ENCODE measurements at places on chromosomes 16 and 17. TPM values are rescaled to one million over a fixed set of nuclear protein-coding genes. Genes with fewer than 3 reads are reported as not detected.

Gene CLDN9
- 17.8 TPM for total RNA-seq

DNA sequence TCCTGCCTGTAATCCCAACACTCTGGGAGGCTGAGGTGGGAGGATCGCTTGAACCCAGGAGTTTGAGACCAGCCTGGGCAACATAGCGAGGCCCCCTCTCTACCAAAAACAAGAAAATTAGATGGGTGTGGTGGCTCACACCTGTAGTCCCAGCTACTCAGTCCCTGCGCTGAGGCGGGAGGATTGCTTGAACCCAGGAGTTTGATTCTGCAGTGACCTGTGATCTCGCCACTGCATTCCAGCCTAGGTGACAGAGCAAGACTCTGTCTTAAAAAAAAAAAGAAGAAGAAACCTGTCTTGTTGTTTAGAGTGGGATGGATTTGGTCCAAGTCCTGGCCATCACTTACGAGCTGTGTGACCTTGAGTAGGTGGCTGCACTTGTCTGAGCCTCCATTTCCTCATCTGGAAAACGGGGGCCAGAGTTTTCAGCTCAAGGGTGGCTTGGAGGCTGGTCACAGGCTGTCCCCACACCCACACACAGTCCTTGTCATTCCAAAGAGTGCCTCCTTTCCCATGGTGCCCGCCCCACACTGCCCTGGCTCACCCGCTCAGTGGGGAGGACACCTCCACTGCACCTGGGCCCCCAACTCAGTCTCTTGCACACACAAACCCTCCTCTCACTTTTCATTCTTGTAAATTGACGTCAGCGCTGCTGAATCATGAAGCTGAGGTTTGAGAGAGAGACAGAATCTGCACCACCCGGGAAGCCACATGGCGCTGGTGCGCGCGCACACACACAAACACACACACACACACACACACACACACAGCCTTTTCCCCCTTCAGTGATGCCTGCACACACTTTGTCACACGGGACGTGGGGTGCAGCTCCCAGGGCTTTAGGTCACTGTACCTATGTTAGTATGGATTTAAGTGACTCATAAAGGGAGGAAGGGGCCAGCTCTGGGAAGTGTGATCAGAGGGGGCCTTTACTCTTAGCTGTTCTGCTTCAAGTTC is 4.2 kb downstream of the SOCS1 start:
- no peak for DNase-seq
- H3K4me3 ChIP-seq: no peak overlapping the region
- peaks cover 30% of the 10 kb centered on the region for H3K36me3 ChIP-seq
- H3K4me1 ChIP-seq: peaks cover under 1% of the 10 kb centered on the region
- no peaks in the 10 kb centered on the region for H3K27me3 ChIP-seq

Gene NRN1L
- not detected for total RNA-seq

DNA sequence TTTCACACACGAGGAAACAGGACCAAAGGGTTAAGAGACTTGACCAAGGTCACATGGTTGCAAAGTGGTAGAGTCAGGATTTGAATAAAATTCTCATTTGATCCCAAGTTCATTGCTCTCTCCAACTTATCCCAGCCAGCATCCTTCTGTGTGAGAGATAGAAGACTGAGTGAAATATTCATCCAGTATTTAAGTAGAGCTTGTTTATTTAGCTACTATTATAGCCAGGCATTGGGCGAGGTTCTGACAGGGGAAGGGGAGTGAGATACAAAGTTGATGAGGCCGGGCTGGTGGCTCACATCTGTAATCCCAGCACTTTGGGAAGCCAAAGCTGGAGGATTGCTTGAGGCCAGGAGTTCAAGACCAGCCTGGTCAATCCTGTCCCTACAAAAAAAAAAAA is 4.4 kb downstream of the ITGAL start:
- peaks cover 73% of the 10 kb centered on the region for H3K27me3 ChIP-seq
- no peak overlapping the region for H3K4me3 ChIP-seq
- no peak overlapping the region for H3K27ac ChIP-seq
- H3K36me3 ChIP-seq: no peaks in the 10 kb centered on the region
- no peak for DNase-seq

DNA sequence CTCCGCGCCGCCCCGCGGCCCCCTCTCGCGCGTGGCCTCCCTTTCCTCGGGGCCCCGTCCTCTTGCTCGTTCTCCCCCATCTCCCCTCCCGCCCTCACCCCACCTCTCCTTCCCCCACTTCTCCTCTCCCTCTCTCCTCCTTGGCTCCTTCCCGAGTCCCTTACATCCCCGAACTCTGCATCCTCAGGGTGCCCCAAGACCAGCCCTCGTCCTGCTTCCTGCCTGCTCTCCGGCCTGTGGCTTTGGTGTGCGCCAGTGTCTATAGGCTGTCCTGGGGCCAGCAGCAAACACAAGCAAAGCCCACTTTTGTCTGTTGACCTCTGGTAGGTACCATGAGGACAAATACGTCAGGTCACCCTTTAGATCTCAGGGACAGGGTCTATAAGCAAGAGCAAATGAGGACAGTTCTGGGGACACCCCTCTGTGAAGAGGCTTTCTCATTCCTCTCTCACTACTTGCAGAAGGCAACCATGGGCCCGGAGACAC is 284 bp upstream of the COPZ2 start:
- H3K27me3 ChIP-seq: peaks cover 57% of the 10 kb centered on the region
- H3K4me3 ChIP-seq: peak overlapping the region; percentile 73
- peaks cover 8% of the 10 kb centered on the region for H3K4me1 ChIP-seq
- peak overlapping the region; percentile 60 for H3K27ac ChIP-seq

Gene MYCBPAP
- total RNA-seq: 1.0 TPM

GRCh38 chr16:53530741-53531140 is 27.7 kb upstream of the AKTIP start:
- no peak for DNase-seq
- no peaks in the 10 kb centered on the region for H3K4me1 ChIP-seq
- H3K36me3 ChIP-seq: no peaks in the 10 kb centered on the region
- H3K27me3 ChIP-seq: peaks cover 38% of the 10 kb centered on the region
- H3K4me3 ChIP-seq: no peak overlapping the region
- no peak overlapping the region for H3K27ac ChIP-seq

- H3K4me1 ChIP-seq: no peaks in the 10 kb centered on the region
- H3K27me3 ChIP-seq: no peaks in the 10 kb centered on the region
- no peak overlapping the region for H3K27ac ChIP-seq
- no peak for DNase-seq
- no peak overlapping the region for H3K4me3 ChIP-seq
- peaks cover 5% of the 10 kb centered on the region for H3K36me3 ChIP-seq
These were observed 136.7 kb downstream of the XYLT1 start for GRCh38 chr16:17334096-17334495.

DNA sequence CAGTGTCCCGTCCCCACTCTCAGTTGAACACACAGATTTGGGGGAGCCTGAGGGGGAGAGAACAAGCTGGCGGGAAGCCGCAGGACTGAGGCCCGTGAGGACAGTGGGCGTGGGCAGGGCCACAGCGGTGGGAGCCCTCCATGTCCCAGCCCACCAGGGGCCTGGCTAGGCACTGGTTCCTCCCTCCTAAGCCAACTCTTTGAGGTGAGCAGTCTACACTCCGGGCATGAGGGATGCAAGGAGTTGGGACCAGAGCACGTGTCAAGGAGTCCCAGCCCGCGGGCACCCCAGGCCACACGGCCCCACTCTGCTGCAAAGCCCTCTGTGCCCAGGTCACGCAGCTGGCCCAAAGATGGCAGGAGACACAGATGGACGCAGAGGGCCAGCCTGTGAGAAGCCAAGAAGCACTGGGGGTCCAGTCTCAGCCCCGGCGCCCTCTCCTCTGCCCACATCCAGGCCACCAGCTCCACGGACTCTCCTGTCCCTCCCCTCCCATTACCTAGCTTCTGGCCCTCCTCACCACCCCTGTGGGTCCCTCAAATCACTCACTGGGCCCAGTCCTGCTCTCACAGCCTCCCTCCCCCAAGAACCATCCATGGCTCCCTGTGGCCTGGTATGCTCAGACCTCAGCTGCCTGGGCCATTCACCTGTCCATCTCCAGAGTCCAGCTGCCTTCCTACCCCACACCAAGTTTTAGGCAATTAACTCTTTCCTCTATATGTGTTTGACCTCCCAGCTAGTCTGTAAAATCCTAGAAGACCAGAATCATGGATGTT is 206.5 kb downstream of the RBFOX3 start:
- no peak for DNase-seq
- H3K27ac ChIP-seq: no peak overlapping the region
- peaks cover 1% of the 10 kb centered on the region for H3K27me3 ChIP-seq
- peaks cover 9% of the 10 kb centered on the region for H3K4me1 ChIP-seq

DNA sequence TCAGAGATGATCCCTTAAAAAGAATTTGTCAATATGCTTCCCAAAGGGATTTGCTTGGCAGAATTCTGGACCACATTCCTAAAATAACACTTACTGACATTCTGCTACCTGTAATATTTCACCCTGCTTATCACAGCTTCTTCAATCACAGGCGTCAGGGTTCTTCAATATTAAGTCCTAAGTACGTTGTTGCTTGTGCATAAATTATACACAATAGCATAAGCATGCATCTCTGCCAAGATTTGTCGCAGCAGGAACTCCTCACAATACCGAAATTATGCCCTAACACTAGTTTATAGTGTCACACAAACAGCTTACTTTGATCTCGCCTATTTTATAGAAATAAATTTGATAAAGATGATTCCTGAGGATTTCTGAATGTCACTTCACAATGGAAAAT is 48.9 kb downstream of the UBE2G1 start:
- H3K4me1 ChIP-seq: peaks cover 11% of the 10 kb centered on the region
- no peaks in the 10 kb centered on the region for H3K27me3 ChIP-seq
- no peaks in the 10 kb centered on the region for H3K36me3 ChIP-seq
- H3K27ac ChIP-seq: no peak overlapping the region
- no peak for DNase-seq

- H3K4me1 ChIP-seq: peaks cover 8% of the 10 kb centered on the region
- no peak overlapping the region for H3K27ac ChIP-seq
- H3K27me3 ChIP-seq: peaks cover 34% of the 10 kb centered on the region
- DNase-seq: no peak
- no peak overlapping the region for H3K4me3 ChIP-seq
- H3K36me3 ChIP-seq: no peaks in the 10 kb centered on the region
These were observed 116.9 kb downstream of the NTN1 start for GRCh38 chr17:9138161-9138717.

DNA sequence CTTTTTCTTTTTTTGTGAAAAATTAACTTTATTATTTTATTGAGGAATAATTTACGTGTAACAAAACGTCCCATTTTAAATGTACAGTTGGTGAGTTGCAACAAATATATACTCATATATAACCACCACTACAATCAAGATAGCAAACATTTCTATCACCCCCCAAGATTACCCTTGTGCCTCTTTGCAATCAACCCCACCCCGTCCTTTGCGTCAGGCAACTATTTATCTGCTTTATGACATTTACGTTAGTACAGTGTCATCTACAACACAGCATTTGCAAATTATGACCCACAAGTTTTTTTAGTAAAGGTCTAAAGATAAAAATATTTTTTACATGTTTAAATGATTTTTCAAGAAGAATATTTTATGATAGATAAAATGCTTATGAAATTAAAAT is 485.6 kb upstream of the SOX9 start:
- no peaks in the 10 kb centered on the region for H3K27me3 ChIP-seq
- no peak for DNase-seq
- H3K27ac ChIP-seq: no peak overlapping the region

Gene FOXF1
- not detected for total RNA-seq

DNA sequence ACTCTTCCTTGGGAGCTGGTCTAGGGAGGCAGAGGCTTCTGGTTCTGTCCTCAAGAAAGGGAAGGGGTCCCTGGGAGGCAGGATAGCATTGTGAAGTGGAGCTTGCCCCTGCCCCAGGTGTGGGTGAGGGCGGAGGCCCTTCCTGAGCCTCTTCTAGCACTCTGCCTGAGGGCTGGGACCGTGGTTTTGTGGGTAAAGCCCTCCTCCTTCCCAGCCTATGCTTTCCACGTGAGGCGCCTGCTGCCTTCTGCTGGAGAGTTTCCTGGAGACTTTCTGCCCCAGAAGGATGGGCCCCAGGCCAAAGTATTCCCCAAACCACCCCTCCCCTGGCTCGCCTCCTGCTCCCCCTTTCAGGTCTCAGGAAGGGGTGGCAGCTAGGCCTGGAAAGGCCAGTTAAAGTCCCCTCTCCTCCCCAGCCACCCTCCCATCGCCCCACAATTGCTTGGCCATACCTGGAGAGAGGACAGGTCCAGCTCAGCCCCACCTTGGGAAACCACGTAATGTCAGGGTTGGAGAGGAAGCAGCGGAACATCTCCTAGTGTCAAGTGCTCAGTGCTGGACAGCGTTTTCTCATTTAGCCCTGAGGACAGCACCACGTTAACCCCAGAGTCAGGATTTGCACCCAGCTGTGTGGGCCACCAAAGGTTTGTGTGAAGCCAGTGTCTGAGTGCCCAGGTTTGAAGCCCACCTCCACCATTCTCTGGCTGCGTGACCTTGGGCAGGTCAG is 5.6 kb downstream of the SBK1 start:
- H3K36me3 ChIP-seq: peaks cover 7% of the 10 kb centered on the region
- no peak overlapping the region for H3K27ac ChIP-seq
- no peak overlapping the region for H3K4me3 ChIP-seq
- H3K27me3 ChIP-seq: peaks cover 59% of the 10 kb centered on the region

Gene TMED6
- 1.7 TPM for total RNA-seq

DNA sequence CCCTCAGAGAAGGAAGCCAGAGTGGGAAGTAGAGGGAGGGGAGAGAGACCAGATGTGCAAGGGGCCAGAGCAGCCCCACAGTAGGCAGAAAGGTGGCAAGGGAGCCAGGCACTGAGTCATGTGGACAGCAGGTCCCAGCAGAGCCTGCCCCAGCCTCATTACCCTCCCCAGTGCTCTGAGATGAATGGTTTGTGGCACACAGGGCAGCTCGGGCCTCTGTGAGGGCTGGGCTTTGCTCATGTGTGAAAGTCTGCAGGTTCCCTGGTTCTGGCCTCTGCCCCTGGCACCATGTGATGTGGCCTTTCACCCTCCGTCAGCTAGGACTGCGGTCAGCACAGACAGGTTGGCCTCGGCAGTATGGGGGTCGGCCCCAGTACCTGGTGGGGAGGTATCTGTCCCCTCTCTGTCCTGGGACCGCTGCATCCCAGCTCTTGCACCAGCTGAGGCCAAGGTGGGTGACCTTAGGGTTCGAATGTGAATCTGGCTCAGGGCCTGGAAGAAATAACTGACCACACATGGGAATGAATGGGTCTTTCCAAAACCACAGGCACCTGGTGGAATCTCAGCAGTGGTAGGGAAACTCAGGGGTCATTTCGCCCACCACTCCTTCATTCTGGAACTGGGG is 8.9 kb downstream of the LRRC75A start:
- peaks cover 12% of the 10 kb centered on the region for H3K4me1 ChIP-seq
- no peaks in the 10 kb centered on the region for H3K27me3 ChIP-seq
- DNase-seq: no peak
- H3K27ac ChIP-seq: no peak overlapping the region
- H3K4me3 ChIP-seq: no peak overlapping the region
- peaks cover 4% of the 10 kb centered on the region for H3K36me3 ChIP-seq

- no peak for DNase-seq
- peak overlapping the region; percentile 92 for H3K27ac ChIP-seq
- H3K4me3 ChIP-seq: no peak overlapping the region
- peaks cover 72% of the 10 kb centered on the region for H3K4me1 ChIP-seq
These were observed 15.0 kb upstream of the CACNG4 start for GRCh38 chr17:66949501-66949900.

DNA sequence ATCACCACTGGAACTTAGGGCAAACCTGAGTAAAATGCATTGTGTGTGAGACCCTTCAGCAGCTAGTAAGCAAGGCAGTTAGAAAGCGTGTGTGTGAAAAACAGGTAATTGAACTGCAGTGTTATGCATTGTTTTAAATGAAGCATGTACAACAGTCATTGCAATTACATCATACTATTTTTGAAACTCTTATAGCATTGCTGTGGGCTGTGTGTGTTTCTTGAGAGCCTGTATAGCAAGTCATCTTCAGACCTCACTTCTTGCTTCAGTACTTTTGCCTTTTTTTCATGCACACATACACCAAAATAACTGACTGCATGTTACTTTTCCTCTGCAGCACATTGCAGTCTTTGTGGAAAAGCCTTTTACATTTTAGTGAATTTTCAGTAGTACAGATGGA is 19.2 kb downstream of the PTRH2 start:
- H3K27me3 ChIP-seq: no peaks in the 10 kb centered on the region
